Germinal center (tissue), 1 donor: ENCODE measurements at places on chromosomes 4 and X.

GRCh38 chr4:61583696-61584095 is 383.6 kb downstream of the ADGRL3 start:
- DNase-seq = no peak

DNA sequence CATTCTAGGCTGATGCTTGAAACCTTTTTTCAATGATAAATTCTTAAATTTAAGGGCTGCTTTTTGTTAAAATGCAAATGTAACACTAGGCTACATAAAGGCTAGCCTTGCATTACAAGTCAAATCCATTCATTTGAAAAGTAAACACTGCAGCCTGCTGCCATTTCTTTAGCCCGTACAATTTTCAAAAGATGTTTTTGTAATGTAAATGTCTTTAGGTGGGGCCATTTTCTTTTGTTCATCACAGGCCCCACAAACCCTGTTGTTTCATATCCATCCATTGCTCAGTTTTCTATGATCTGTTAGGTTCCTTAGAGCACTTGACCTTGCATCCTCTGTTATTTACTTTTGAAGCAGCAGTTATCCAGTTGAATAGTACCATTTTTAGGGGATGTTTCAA is 296.2 kb upstream of the AMOT start:
- DNase-seq = no peak

DNA sequence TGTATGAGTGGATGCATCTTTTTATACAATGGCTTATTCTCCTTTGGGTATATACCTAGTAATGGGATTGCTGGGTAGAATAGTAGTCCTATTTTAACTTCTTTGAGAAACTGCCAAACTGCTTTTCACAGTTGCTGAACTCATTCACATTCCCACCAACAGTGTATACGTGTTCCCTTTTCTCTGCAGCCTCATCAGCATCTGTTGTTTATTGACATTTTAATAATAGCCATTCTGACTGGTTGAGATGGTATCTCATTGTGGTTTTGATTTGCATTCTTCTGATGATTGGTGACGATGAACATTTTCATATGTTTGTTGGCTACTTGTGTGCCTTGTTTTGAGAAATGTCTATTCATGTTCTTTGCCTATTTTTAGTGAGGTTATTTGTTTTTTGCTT is 687.0 kb upstream of the EPHA5 start:
- no peak for DNase-seq

GRCh38 chr4:113276464-113277170 is 227.2 kb downstream of the ANK2 start:
- no peak for DNase-seq

GRCh38 chrX:126137899-126138298 is 28.2 kb downstream of the DCAF12L2 start:
- no peak for DNase-seq

GRCh38 chrX:84046403-84046984 is 141.5 kb downstream of the RPS6KA6 start:
- DNase-seq = no peak

DNA sequence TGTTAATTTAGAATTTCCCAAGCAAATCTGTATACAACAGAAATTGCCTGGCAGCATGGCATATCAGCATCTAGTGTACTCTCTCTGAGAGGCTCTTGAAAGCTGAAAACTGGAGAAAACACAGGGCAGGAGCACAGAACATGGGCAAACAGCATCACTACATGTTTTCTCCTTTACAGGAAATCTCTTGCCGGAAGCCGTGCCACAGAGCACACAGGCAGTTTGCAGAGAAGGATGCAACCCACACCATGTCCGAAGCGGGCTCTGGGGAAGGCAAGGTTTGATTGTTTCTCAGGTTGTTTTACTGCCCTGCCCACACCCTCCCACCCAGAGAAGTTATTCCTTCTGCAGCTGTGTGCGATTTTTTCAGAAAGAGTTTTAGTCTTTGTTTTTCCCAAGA is 41.1 kb upstream of the FAM9C start:
- DNase-seq = no peak

DNA sequence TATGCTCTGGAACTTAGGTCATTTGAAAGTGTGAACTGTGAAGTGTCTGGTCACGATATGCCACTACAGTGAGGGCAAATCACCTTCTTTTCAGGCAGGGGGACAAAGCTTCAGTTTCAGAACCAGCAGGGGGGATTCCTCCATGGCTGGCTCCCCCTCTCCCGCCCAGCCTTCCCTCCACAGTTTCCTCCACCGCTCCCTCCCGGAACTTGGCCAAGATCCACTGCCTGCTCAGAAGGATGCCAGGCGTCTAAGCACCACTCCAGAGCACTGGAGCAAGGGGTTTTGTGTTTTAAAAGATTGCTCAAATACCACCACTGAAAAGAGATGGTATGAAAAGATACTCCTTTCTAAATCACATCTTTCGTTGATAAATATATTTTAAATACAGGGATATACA is 126.9 kb downstream of the ELOVL6 start:
- no peak for DNase-seq

DNA sequence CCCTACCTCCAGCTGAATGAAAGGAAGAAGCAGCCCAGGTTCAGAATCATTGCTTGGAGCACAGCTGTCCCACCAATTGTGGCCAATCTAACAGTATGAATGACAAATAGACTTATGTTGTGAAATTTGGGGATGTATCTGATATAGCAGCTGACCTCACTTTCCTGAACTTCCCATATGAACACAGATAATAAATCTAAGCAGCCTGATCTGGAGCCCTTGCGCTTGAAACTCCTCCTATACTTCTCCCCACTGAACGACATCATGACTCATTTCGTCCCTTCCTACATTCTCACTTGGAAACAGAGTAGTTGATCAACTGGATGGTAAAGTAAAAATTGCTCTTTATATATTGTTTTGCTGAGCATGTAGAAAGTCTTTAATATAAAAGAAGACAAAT is 24.2 kb upstream of the AMELX start:
- DNase-seq = no peak

DNA sequence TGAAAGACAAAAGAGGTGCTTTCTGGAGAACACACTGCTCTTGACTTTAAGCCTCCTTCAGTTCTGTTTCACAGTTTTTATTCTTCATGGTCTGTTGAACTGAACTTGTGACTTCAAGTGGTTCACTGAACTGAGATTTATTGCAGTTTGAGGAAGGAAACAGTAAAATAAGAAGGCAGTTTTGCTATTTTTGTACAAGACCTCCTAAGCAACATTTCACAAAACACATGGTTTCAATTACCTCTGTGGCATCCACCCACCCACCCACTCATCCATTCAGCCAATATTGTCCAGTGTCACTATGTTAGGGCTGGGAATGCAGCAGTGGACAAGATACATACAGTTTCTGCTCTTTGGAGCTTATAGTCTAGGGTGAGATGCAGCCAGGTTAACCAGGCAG is 131.3 kb downstream of the IL1RAPL2 start:
- DNase-seq = no peak

DNA sequence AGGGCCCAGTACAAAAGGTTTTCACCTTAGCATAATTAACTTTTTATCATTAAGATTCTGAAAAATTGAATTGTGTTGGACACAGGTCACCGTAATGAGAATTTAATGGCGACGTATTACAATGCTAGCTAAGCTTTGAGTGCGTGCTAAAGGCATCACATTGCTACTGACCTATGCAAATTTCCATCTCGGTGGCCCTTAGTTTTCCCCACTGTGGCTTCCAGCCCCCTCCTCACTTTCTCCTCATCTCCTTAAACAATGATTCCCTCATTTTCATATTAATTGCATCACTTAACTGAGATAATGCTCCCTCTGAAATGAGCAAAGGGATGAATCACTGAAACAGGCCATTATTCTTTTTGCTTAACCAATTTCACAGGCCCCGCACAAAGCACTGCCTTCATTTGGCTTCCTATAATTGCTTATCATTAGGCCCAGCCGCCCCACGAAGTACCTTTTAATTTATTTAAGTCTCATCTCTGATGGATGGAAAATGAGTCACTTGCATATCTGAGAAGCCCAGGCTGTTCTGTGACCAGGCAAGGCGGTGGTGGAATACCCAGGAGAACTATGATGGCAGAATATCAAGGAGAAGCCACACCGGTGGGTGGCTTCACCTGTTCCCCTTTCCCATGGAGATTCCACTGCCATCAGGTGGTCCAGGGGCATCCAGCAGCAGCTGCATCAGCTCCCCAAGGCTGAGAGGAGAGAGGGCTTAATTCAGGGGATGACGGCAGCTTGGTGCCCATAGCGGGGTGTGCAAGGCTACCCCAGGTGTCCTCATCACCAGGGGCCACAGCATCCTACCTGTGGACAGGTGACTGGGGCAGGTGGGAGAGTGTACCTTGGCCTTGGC is 223.8 kb upstream of the BOD1L1 start:
- no peak for DNase-seq

DNA sequence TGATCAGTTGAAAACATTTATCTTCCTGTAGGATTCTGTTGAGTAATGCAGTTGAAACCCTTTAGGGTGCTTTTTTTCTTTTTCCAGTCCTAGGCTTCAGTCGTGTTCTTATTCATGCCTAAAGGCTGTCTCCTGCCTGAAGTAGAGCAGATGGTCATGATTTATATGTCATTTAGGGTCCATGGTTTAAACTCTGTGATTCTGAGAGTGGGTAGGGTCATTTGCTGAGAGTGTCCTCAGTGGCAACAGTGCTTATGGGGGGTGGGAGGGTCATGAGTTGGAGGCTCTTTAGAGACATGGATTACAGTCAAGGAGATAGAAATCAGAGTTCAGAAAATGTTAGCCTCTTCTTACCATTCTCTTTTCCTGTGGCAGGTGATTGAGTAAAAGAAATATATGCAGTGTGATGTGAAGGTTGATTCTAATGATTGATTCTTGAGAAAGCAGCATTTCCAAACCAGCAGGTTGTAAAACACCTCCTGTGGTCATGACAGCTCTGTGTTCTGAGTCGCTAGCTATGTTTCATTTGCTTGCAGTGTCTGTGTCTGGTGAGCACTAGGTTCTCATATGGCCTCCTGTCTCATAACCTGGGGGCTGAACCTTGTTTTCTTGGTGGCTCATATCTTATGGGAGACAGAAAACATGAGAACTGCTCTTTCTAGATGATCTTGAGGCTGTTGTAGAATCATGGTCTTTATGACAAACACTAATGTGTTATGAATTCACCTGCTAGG is 60.4 kb downstream of the JADE1 start:
- no peak for DNase-seq

GRCh38 chr4:53959343-53960120 is 104.9 kb downstream of the CHIC2 start:
- DNase-seq = no peak

- DNase-seq = no peak
Observed at GRCh38 chr4:156771171-156771837, 200.3 kb downstream of the PDGFC start.

GRCh38 chr4:87442889-87443288 is 20.5 kb downstream of the NUDT9 start:
- no peak for DNase-seq

DNA sequence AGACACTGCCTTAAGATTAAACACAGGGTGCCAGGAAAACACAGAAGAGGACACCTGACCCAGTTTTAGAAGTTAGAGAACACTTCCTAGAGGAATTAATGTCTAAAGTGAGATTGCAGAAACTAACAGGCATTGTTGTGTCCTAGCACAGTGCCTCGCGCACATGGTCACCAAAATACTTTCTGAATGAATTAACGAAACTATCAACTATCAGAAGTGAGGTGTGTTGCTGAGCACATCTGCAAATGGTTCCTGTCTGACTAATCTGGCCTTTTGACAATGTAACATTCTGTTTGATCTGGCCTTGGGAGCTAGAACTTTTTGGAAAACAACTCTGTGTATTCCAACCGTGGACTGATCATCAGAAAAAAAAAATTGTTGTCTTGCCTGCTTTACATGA is 556.8 kb upstream of the LCORL start:
- no peak for DNase-seq

- no peak for DNase-seq
Observed at GRCh38 chrX:148620023-148620422, 119.6 kb downstream of the AFF2 start.

DNA sequence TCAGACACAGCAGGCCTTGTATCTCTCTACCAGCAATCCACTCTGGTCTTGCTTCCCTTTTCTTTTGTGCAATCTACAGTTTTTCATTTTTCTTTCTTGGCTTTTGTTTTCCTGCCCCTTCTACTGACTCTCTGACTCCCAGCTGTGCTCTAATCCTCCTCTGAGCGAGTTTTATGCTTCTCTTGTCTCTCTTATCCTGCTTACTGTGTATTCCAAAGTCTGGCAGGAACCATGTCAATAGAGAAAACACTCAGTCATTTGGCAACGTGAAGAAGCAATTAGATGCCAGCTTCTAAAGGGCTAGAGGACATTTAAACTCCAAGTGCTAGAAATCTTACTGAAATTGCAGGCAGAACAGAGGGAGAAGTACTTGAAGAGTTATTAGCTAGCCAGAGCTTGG is 984.6 kb upstream of the TENM3 start:
- DNase-seq = no peak

GRCh38 chrX:118231464-118231863 is 114.4 kb upstream of the WDR44 start:
- DNase-seq = no peak

- no peak for DNase-seq
Observed at GRCh38 chrX:16039363-16039762, 84.0 kb upstream of the GRPR start.

DNA sequence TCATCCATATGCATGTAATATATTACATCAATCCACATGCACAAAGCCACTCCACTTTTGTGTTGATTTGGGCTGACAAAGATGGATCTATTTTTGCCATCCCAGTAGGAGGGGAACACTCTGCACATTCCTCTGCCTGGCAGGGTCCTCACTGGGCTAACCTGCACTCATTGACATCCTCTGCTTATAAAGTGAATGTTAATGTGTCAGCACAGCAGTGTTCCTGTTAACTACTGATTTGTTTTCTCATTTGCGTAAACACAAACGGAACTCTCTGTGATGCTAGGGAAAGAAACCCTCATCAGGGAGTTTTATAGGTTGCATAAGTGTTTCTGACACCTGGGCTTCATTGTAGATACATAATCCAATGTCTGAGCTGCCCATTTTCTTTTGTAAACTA is 826.0 kb downstream of the RAB28 start:
- no peak for DNase-seq

- DNase-seq = no peak
Observed at GRCh38 chrX:150213481-150214030, 149.6 kb upstream of the MAMLD1 start.

- DNase-seq = no peak
Observed at GRCh38 chr4:5378002-5378401, 326.7 kb downstream of the STK32B start.

GRCh38 chr4:53734584-53735353 is 143.5 kb upstream of the LNX1 start:
- DNase-seq = no peak

- no peak for DNase-seq
Observed at GRCh38 chrX:132181364-132181763, 37.9 kb downstream of the RAP2C start.

DNA sequence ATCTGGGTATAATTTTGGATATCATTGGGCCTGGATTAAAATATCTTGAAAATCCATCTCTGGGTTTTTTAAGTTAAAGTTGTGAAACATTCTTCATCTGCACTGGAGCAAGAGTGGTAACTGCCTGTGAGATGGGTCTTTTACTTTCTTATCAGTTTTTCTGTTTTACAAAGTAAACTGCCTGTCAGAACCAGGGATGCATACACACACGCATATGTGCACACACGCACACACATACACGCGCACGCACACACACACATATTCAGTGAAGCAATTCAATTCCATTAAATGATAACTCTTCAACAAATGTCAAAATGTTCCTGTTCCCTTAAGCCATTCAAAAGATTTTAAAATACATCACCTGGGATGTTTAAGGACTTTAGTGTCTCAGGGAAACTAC is 515.8 kb downstream of the INPP4B start:
- no peak for DNase-seq
